ENCODE measurements at places on chromosomes 6 and 20.

DNA sequence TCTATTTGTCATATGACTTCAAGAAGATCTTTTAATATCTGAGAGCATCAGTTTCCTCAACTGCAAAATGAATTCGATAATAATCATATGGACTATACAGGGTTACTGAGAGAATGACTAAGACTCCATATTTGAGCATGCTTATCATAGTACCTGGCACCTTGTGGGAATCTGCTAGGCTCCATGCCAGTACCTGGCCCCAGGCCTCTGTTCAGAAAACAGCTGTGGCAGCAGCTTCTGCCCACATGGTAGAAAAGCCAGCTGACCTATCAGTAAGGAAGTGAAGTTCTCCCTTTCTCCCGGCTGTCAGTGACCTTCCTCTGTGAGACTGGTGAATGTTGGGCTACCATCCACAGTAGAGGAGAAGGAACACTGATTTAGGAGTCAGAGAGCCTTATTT is 574.9 kb upstream of the CHD6 start:
- DNase-seq = no peak

- peak; percentile 51 for DNase-seq
Observed at GRCh38 chr6:18997375-18997826, 610.3 kb downstream of the RNF144B start.

- DNase-seq = peak; percentile 39
Observed at GRCh38 chr6:12886961-12887775, 170.6 kb downstream of the PHACTR1 start.

DNA sequence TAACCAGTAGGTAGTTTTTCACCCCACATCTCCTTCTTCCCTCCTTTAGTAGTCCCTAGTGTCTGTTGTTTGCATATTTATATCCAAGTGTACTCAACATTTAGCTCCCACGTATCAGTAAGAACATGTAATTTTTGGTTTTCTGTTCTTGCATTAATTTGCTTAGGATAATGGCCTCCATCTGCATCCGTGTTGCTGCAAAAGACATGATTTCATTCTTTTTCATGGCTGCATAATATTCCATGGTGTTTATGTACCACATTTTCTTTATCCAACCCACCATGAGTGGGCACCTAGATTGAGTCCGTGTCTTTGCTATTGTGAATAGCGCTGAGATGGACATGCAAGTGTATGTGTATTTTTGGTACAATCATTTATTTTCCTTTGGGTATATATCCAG is 306.8 kb downstream of the NKAIN2 start:
- DNase-seq = no peak

DNA sequence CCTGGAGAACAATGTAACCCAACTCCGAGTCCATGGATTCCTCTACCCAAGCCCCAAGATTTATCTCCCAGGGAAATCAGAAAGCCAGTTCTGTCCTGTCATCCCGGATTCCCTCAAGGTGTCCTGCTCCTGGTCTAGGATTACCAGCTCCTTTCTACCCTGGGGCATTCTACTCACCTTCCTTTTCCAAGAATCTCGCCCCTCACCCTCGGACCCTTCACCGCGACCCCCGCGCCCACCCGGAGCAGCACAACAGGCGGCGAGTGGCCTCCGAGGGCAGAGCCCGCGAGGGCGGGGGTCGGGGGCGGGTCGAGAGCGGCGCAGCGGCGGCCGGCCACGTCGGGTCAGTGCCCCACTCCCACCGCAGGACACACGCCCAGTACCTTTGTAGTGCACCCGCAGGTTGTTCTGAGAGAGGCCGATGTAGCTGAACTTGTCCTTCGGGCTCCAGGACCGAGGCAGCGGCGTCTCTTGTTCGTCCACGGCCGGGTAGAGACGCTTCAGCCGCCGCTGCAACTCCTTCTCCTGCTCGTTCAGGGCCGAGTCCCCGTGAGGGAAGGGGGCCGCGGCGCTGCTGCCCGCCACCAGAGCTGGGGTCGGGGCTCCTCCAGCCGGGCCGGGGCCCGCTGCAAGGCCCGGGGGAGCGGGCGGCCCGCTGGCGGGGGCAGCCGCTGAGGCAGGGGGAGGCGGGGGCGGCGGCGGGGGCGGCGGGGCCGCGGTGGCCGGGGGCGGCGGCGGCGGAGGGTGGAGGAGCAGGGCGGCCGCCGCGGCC is 897 bp downstream of the RANBP9 start:
- peak; percentile 37 for DNase-seq

GRCh38 chr6:166313255-166314070 is 5.3 kb upstream of the PRR18 start:
- DNase-seq = peak; percentile 36

GRCh38 chr6:74015427-74015826 is 319.4 kb downstream of the CD109 start:
- DNase-seq = no peak

DNA sequence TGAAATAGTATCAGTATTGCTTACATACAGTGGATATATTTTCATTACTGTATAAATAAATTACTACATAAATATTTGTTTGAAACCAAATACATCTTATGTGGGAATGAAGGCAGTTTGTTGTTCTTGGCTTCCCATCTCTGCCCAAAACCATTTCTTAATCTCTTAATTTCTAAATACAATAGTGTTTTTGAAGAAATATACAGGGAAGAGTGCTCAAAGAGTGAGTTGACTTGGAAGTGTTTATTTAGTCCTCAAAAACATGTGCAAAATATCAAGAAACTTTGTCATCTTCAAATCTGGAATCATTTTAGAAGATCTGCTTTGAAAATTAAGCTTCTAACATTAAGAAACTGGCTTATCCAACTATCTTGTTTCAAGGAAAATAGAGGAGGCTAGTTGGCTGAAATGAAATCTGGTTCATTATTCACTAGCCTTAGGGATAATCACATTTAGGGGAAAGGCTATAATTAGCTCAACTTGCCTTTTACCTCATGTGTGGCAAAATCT is 259.8 kb upstream of the FLRT3 start:
- DNase-seq = no peak

- no peak for DNase-seq
Observed at GRCh38 chr6:126923807-126924206, 194.7 kb upstream of the RSPO3 start.

DNA sequence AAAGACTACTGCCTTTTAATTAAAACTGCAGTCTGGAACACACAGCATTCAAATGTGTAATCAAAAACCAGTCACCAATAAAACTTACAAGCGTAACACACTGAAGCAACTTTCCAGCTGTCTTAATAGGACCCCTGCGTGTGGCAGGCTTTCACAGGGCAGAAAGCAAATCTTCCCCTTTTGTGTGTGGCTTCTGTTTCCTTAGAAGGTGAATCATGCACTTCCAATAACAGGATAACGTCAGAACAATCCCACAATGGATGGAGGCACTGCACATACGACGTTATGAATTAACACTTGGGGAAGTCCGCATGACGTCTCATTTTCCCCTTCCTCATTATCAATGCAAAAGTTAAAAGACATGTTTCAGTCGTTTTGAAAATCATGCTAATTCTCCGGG is 44.8 kb downstream of the INSM1 start:
- no peak for DNase-seq

GRCh38 chr20:41175727-41176330 is 38.5 kb downstream of the PLCG1 start:
- DNase-seq = no peak

DNA sequence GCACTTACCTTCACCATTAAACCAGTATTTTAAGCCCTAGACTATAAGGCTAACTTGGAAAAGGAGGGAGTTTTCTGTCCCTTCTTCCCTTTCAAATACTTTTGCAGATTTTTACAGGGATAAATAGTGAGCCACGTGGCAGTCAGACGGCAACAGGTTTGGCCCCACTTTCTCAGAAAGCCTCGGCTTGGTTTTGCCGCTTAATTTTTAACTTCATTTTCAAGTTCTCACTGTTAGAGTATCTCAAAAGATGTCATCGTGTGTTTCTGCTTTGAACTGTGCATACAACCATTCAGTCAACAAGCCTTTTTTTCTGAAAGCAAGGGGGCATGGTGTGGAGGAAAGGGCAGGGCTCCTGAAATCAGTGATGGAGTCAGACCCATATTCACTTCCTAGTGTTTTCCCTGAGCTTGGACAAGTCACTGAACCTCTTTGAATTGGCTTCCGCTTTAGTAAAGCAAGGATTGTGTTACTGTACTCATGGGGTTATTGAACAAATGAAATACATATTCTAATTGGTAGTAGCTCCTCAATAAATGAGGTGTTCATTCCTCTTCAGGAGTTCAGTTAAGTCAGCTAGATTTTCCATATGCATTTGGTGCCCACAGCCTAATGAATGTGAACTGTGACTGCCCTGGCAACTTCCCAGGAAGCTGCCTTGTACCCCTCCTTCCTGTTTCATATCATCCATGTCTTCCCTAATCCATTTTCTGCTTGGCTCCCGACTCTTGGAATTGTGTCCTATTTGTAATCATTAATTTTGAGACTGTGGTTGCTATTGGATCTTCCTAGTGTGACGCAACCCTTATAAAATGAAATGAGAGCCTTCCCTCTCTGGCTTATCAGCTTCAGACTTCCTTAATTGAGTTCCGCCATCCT is at the start of gene SLC17A2:
SLC17A2 (minus strand) TSS at position 160 of the 879 bp plus-strand sequence. CDS start 4,895 bp downstream, outside the sequence.
- DNase-seq = no peak

DNA sequence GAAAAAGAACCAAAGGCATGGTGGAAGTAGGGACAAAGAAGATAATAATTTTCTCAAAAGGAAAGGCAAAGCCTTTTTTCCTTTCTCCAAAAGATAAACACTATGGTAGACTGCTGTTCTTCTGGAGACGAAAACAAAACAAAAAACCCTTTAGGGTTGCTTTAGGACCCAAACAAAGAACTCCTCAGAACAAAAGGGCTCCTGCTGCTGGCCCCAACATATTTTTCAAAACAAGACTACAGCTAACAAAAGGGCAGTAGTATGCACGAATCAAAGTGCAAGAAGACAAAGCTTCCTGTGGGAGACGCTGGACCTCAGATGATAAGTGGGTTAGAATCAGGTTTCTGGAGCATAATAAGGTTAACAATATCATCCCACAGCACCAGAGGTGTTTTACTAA is 15.8 kb downstream of the NCOA5 start:
- no peak for DNase-seq

DNA sequence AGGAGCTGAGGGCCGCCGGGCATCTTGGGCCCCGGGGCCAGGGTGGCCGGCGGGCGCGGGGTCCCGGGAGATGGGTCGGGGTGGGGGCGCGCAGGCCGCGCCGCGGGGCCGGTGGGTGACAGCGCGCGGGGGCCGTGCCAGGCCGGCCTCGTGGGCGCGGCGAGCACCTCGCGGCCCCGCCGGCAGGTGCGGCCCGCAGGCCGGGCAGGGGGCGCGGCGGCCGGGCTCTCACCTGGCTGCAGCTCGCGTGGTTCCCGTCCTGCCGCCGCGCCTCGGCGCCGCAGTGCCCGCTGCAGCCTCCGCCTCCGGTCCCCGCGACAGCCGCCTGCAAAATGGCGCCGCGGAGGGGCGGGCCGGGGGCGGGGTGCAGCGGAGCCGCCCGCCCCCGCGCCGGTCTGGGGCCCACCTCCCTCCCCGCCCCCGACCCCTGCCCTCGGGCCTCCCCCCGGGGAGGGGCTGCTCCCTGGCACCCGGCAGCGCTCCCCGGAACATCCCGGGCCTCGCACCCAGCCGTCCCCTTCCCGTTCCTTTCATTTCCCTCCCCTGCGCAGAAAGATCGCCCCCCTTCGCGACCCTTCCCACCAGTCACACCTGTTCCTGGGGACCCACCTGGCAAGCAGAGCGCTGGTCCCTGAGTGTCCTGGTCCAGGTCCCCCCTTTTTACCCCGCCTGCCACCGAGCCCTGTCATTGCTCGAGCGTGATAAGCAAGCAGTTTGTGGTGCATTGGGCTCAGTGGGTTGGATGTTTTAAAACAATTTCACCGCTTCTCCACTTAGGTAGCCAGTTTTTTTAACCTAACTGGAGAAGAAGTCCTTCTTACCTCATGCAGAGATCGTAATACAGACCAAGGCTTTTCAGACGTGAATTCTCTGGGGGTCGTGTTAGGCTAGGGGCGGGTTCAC is at the start of gene SLC23A2:
SLC23A2 (minus strand) TSS at position 337 of the 903 bp plus-strand sequence. CDS start 68,948 bp downstream, outside the sequence.
- DNase-seq = no peak

DNA sequence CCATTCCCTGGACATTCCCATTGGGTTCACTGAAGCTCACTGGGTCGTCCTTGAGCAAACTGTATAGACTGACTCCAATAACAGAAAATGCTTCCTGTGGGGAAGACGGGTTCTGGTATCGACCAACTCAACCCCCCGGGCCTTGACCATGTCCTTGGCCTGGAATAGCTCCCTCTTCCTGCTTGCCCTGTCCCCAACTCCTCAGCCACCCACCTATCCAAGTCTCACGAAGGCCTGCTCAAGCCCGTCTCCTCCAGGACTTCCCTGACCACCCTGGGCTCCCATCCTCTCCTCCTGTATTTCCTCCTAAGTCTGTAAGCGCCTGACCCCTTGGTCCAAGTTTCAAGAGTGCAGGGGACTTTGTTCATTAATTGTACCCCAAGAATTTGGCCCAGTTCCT is 2.8 kb upstream of the HMGA1 start:
- DNase-seq = no peak

DNA sequence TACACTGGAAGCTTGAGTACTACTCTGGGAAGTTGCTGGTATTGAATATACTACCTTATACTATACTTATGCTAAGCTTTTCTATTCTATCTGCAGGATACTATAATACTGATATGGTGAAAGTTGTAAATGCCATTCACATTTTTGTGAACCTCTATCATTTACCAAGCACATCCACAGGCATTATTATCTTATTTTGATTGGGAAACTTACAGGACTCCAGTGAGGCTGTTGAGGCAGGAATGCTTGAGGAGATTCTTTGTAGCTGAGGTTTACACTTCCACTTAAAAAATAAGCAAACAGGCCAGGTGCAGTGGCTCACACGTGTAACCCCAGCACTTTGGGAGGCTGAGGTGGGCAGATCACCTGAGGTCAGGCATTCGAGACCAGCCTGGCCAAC is 442.9 kb downstream of the QKI start:
- no peak for DNase-seq

GRCh38 chr20:650954-651353 is 2.0 kb downstream of the SRXN1 start:
- no peak for DNase-seq

GRCh38 chr6:10418862-10419748 is 4.2 kb upstream of the TFAP2A start:
- DNase-seq = peak; percentile 38

- DNase-seq = no peak
Observed at GRCh38 chr6:17066610-17067009, 35.2 kb upstream of the STMND1 start.

GRCh38 chr6:136684466-136684865 is 107.8 kb downstream of the MAP3K5 start:
- no peak for DNase-seq

- no peak for DNase-seq
Observed at GRCh38 chr20:41422953-41423352, 56.3 kb upstream of the EMILIN3 start.

All from kidney glomerular epithelial cell (primary cell).